ENCODE measurements at places on chromosomes 3 and 15. TPM values are rescaled to one million over a fixed set of nuclear protein-coding genes. Genes with fewer than 3 reads are reported as not detected.

Gene CYP11A1
- 3.2 TPM for total RNA-seq

Gene RARB
- total RNA-seq: 2.5 TPM

Gene GPR149
- total RNA-seq: not detected

Gene CYP8B1
- not detected for total RNA-seq

Gene MESP1
- total RNA-seq: 0.44 TPM

Gene ZNF660
- 0.16 TPM for total RNA-seq

Gene TBL1XR1
- total RNA-seq: 123 TPM

Gene HACL1
- total RNA-seq: 9.6 TPM

Gene PLSCR2
- 0.12 TPM for total RNA-seq

Gene TTLL13
- total RNA-seq: not detected

Gene LRRC58
- total RNA-seq: 11.1 TPM

Gene OIP5
- 6.4 TPM for total RNA-seq

Gene SHC4
- not detected for total RNA-seq

Gene PLA2G4E
- total RNA-seq: 18.1 TPM

Gene LRRC34
- total RNA-seq: 0.24 TPM

Gene INSYN1
- 5.1 TPM for total RNA-seq

Gene KLHL40
- total RNA-seq: not detected

Gene PRICKLE2
- 6.0 TPM for total RNA-seq

Gene SOX14
- not detected for total RNA-seq

Gene MAPKBP1
- 26.1 TPM for total RNA-seq

Gene SLC30A4
- total RNA-seq: 7.4 TPM

Gene SNX4
- total RNA-seq: 20.3 TPM

Gene LARP6
- total RNA-seq: 1.4 TPM

Gene AHSG
- total RNA-seq: not detected

Gene TMIE
- 1.6 TPM for total RNA-seq

Gene C3orf52
- 3.3 TPM for total RNA-seq

Gene DZIP1L
- 2.4 TPM for total RNA-seq

Gene CLCN2
- total RNA-seq: 3.4 TPM

Gene SH2D7
- not detected for total RNA-seq

Gene PLD1
- total RNA-seq: 74.3 TPM

Gene P4HTM
- 8.4 TPM for total RNA-seq

Gene RASGRP1
- total RNA-seq: 21.2 TPM

Gene LRRN1
- 0.44 TPM for total RNA-seq

Gene TMEM207
- not detected for total RNA-seq

Gene GP9
- total RNA-seq: not detected

Gene GHRL
- total RNA-seq: 0.76 TPM

Gene CYB561D2
- 15.5 TPM for total RNA-seq

Gene CFAP92
- total RNA-seq: 0.80 TPM
